HS-5 (cell line): ENCODE measurements at places on chromosomes 4 and X.
A peak's percentile ranks its signal among the peaks of the same experiment; 100 is the strongest.

GRCh38 chr4:106494066-106494465, 125.5 kb upstream of the GIMD1 start:
- peak; percentile 19 for DNase-seq

GRCh38 chr4:168707205-168707604, 210.4 kb downstream of the PALLD start:
- peak; percentile 51 for DNase-seq

DNA sequence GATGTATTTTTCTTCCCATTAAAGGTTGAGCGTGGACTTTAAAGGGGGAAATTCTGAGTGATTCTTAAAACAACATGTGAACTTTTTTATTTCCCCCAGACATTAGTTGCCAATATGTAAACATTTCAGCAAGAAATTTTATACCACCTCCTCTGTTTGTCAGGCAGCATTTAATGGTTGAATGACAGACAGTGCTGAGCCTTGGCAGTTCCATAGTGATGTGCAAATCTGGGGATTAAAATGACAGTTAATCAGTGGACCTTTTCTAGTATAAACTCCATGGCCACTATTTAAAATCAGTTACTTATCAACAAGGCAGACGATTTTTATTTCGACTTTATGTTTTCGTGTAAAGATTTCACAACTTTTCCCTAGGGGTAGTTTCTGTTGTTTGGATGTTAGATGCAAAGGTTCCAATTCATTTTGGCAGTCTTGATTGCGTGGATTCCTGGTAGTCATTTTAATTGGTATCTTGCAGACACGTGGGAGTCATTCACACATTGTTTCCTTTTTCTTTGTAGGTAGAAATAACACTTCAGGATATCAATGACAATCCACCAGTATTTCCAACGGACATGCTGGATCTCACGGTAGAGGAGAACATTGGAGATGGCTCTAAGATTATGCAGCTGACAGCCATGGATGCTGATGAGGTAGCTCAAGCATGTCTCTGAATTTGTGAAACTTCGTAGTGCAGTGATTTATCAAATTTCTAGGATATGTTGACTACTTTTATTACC, 83.7 kb downstream of the FAT4 start:
- no peak for DNase-seq

GRCh38 chr4:77045490-77045889, 30.3 kb downstream of the CCNI start:
- no peak for DNase-seq
